ENCODE measurements at places on chromosomes 4 and X.

GRCh38 chrX:10172877-10173276 is 16.1 kb downstream of the CLCN4 start:
- DNase-seq: no peak

DNA sequence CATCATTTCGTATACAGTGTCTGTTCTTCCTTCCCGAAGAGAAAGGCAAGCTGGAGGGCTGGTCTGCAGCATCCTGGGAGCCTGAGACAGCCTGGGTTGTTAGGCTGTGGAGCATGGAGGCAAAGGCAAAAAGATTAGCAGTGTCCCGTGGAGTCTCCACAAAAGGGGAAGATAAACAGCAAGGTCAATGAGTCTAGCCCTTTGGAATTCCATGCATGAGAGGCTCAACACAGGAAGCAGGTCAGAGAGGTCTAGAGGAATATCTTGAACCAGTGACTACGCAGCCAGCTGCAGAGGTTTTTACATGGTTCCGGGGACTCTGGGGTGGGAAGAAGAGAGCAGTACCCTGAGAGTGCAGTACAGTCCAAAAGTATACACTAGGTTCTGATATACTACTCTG is 12.2 kb upstream of the MCF2 start:
- DNase-seq: peak; percentile 1

- no peak for DNase-seq
Observed at GRCh38 chr4:180953572-180953971, 1289.6 kb upstream of the TENM3 start.

DNA sequence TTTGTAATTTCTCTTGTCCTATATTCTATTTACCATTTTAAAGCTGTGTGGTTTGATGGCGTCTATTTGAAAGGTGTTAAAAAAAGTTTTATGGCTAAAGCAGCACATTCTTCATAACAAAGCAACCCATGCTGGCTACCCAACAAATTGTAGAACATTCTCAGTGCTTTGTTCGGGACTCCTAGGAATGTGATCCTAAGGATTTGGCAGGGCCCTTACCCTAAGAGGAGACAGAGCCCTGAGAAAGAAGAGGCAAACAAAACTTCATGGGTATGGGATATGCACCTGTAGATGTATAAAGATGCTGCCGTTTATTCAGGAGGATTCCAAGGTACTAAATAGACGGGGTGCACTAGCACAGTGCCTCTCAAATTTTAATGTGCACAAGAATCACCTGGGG is 370.8 kb upstream of the DIPK2B start:
- DNase-seq: no peak

DNA sequence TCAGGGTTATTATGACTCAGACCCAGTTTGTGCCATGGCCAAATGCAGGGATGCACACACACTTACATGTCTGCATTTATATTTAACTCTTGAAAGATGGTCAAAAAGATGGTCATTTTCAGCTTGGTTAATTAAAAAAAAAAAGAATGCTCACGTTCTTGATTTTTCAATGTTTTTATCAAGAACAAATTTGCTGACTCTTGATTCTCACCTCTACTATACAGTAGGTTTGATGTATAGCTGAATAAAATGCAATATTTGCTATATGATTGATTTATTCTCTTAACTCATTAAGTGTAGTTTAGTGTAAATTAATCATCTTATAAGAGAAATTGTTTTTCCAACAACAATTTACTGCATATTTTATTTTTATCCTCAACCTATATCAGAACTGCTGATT is 160.4 kb downstream of the SLIT2 start:
- no peak for DNase-seq

- no peak for DNase-seq
Observed at GRCh38 chrX:40174001-40174853, 76.5 kb upstream of the BCOR start.

DNA sequence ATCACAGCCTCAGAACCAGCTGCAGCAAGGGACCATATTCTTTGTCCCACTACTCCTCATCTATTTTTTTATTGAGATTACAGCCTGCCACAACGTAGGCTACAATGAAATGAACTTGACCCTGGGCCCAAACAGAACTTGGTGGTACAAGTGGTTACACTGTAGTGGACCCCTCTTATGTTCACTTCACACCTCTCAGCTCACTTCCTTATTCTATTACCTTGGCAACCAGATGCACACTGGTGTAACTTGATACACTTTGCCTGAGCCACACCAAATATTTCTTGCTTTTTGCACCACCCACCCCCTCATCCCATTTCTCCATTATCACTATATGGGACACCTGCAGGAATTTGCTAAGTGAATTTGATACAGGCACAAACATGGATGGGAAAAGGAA is 105.8 kb downstream of the CXCL13 start:
- DNase-seq: no peak

GRCh38 chr4:119832776-119833175 is 204.2 kb upstream of the PDE5A start:
- no peak for DNase-seq

- no peak for DNase-seq
Observed at GRCh38 chrX:70386235-70386634, 36.9 kb upstream of the GDPD2 start.

DNA sequence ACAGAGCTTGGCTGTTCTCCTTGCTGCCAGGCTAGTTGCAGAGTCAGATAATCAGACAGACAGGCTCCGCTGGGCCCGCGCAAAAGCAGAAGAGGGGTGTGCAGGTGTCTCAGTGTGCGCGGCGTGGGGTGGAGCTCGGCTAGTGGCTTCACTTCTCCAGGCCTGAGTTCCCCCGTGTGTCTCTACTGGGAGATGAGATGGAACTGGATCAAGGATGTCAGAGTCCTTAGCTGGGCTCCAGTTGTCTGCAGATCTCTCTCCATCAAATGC is 21.1 kb downstream of the HTRA3 start:
- no peak for DNase-seq

GRCh38 chrX:123779908-123780396 is 47.1 kb upstream of the THOC2 start:
- no peak for DNase-seq

DNA sequence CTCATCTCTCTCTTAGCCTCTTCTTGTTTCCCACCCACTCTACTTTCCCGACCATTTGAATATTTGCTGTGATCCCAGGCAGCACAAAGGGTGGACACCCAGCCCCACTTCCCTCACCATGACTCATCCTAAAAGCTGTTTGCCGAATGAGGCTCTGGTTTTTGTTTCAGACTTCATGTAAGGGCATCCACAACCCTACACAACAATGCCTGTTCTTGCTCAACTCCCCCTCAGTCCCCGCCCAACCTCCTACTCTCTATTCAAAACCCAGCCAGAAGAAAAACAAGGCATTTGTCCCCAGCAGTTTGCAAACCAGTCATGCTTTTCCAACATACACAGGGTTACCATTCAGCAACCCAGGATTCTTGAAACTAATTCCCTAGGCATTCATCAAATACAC is 516.5 kb upstream of the CNKSR2 start:
- no peak for DNase-seq

DNA sequence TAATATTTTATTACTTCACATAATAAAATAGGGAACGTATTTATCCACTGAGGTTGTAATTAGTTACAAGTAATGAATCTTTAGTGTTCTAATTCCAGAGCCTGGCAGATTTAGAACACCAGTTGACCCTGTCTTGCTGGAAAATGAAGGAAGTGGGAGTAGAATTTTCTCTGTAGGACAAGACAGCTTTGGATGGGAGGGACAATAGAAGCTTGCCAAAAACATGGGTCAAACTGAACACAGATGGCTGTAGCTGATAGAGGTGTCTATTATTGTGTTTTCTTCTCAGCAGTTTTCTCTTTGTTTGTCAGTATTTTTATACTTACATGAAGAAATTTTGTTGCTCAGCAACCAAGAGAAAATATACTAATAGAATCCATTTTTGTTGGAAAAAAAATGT is 20.2 kb downstream of the FAT4 start:
- no peak for DNase-seq

DNA sequence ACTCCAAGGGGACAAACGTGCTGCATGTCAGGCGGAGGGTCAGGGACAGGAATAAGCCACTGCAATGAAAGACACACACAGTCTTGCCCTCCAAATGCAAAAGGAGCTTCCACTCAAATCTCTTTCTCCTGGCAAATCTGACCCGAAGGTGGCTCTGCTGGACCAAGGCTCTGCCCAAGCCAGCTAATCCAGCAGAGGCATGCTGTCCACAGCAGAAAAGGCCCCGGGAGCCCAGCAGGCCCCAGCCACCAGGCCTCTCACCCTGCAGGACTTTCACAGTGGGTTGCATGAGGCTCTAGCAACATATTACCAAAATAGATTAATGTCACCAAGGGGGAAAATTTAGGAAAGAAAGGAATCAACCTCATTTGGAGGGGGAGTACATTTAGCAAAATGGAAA is 628.6 kb downstream of the BCOR start:
- no peak for DNase-seq

DNA sequence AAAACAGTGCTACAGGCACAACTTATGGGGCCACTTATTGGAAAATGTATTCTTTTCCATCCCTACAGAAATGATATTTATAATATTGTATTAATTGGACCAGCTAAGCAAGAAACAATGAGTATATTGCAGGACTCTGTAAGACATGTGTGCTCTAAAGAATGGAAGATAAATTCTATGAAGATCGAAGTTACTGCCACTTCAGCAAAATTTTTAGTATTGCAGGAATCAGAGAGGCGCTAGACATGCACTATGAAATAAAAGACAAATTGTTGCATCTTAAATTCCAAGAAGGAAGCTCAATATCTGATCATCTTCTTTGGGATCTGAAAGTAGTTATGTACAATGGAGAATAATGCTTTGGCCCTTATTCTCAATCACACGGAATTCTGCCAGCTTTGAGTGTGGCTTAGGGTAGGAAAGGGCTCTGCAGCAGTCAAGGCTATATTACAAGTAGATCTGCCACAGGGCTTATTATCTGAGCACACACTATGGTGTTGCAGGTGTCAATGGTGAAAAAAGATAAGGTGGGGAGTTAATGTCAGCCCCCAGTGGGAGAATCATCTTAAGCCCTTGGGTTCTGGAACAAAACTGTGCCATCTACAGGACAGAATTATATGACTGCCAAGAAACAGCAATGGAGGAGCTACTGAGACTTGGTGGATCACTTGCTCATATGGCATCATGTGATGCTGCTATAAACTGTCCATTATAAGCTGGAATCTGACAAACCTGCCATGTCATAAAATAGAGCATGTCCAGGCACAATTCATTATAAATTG is 334.0 kb upstream of the NDST3 start:
- no peak for DNase-seq

DNA sequence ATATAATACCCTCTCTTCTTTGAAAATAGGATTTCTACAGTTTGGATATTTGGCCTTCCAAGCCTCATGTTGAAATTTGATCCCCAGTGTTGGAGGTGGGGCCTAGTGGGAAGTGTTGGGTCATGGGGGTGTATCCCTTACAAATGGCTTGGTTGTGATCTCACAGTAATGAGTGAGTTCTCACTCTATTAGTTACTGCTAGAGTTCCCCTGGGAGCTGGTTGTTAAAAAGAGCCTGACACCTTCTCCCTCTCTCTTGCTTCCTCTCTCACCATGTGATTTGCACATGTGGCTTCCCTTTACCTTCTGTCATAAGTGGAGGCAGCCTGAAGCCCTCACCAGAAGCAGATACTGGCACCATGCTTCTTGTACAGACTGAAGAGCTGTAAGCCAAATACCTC is 73.9 kb downstream of the HDAC8 start:
- no peak for DNase-seq

- DNase-seq: no peak
Observed at GRCh38 chr4:75169427-75169826, 236.5 kb downstream of the PARM1 start.

DNA sequence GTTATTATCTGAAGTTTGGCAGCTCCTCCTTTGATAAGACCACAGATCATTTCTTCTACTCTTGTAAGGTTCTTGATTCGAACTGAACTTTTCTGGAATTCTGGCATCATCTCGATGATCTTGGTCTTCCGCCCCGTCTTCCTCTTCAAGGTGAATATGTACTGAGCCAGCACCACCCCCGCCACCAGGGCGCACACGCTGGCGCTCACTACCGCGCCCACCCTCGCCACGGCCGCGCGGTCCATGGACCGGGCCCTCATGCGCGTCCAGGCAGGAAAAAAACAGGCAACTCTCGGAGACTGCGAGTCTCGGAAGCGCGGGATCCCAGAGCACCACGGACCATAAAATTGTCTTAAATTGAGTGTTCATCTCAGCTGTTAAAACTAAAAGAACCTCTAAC is 458.4 kb upstream of the NDST3 start:
- no peak for DNase-seq

- no peak for DNase-seq
Observed at GRCh38 chr4:2697995-2698414, 58.1 kb downstream of the TNIP2 start.

- DNase-seq: no peak
Observed at GRCh38 chr4:14865804-14866203, 136.5 kb upstream of the CPEB2 start.

GRCh38 chr4:160947653-160948052 is 1216.1 kb downstream of the FSTL5 start:
- no peak for DNase-seq

GRCh38 chrX:69538321-69538876 is 34.3 kb downstream of the NALF2 start:
- DNase-seq: no peak

- DNase-seq: no peak
Observed at GRCh38 chr4:6342530-6343293, 73.1 kb downstream of the WFS1 start.

DNA sequence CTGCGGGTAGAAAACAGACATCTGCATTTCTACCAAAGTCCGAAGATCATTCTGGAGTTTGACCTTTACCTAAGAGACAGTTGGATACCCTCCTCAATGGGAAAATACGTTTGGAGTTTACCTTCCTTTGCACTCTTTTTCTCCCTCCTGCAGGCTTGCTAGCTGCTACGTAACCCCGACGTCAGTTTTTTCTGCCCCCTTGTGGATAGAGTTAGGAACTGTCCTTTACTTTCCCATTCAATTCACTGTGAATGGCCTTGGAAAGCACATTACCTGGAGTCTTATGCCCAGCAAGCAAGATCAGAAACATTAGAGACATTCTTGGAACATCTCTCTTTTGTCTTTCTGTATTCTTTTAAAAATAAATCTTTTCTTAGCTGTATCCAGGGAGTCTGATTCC is 250.7 kb downstream of the NAP1L3 start:
- DNase-seq: no peak

GRCh38 chrX:6980981-6981380 is 166.5 kb upstream of the STS start:
- DNase-seq: no peak

All from brain pericyte (primary cell).